ENCODE measurements at places on chromosomes 4 and X.

DNA sequence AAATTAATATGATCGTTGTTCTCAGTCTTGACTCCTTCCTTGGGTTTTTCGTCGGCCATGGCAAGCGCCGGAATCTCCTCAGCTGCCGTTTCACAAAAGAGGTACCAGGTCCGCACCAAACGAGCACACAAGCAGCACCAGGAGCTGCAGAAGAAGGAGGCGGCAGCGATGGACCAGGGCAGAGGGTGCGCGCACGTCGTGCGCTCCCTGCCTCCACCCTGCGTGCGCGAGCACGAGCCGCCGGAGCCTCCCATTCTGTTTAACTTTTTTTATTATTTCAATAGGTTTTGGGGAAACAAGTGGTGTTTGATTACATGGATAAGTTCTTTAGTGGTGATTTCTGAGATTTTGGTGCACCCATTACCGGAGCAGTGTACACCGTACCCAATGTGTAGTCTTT, 158.2 kb downstream of the PLS3 start:
- DNase-seq: no peak

DNA sequence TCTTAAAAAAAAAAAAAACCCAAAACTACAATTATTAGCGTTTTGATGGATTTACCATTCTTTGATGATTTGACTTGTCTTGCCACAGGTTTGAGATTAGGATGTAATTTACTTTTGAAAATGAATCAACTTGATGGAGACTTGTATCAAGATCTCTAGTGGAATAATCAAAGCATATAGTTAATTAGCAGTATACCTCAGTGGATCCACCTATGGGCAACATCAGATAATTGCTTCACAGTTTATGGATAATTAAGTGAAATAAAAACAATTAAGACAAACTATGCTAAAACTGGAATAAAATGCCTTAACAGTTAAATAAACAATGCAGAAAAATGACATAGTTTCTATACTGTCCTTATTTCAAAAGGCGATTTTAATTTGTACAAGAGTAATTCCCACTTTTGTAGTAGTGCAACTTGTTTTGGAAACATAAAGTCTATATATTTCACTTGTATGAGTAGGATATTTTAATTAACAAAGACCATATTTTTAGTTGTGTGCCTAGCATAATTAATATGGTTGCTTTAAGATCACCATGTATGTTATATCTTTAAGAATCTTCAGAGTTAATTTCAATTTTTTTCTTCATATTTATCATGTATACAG, 4.2 kb downstream of the CPEB2 start:
- no peak for DNase-seq

GRCh38 chr4:76011700-76012387, 4.5 kb upstream of the CXCL9 start:
- no peak for DNase-seq

- DNase-seq: no peak
These were observed 232.6 kb upstream of the BOD1L1 start for GRCh38 chr4:13860126-13860525.

DNA sequence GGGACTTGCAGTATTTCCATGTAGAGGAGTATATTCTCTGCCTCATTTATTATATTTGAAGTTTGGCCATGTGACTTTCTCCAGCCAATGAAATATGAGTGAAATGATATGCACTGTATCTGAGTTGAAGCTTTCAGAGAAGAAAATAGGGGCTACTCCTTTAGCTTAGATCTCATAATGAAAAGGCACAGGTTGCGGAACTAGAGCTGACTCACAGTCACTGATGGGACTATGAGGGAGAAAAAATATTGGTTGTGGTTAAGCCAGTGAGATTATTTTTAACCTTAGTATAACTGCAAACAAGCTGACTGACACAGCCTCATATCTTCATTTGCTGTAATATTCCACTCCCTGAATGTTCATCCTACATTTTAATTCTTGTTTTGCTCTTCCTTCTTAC, 1104.3 kb downstream of the RPA4 start:
- DNase-seq: no peak

DNA sequence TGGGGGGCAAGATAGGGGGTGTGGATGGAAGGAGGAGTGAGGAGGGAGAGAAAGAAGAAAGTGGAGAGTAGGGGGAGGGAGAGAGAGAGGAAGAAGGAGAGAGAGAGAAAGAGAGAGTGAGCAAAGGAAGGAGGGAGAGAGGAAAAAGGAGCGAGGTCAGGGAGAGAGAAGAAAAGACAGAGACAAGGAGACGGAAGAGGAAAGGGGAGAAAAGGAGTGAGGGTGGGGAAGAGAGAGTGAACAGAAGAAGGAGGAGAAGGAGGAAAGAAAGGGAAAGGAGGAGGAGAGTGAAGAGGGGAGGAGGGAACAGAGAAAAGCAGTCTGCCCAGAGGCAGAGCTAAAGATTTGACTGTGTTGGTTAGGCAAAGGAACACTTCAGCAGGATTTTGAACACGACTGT, 181.6 kb downstream of the MID1IP1 start:
- no peak for DNase-seq

GRCh38 chrX:153773741-153774575, 6.9 kb upstream of the SRPK3 start:
- no peak for DNase-seq

- DNase-seq: no peak
These were observed 9.4 kb downstream of the ADRA2C start for GRCh38 chr4:3775576-3775975.

GRCh38 chr4:54545663-54546424, 111.9 kb upstream of the KIT start:
- DNase-seq: peak; percentile 20

DNA sequence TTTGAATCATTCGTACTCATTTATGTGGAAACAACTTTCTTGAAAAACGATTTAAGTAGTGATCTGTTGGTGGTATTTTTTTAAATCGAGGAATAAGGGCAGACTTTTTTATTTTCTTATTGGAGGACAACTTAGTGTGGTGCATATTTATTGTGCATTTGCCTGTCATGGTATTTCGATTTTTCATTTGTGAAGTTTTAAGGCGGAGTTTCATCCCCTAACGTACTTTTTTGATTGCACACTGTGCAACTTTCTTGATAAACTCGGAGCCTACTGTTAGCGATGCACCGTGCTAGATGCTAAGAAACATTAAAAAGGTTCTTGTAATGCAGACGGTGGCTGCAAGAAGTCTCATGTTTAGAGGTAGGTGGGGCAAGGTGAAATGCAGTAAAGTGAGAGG, 1.4 kb downstream of the ZFX start:
- no peak for DNase-seq

GRCh38 chr4:10577508-10578426, 106.8 kb downstream of the CLNK start:
- DNase-seq: peak; percentile 17

DNA sequence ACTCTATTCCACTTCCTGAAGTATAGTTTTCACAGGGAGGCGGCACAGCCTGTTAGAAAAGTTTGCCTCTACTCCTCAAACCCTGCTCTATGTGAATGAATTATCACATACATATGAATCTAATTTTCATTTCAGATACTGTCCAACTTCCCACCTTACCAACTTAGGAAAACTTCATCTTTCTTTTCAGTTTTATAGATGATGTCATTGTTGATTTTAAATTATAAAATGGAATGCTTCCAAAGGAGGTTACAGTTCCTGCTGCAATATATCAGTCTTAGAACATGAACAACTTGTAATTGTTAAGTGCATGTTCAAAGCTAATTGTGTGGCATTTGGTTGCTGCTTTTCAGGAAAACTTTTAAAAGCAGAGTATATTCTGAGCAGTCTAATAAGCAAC, 92.4 kb downstream of the NEUROG2 start:
- no peak for DNase-seq

GRCh38 chrX:153469811-153470410, 465 bp downstream of the HAUS7 start:
- peak; percentile 33 for DNase-seq

GRCh38 chr4:81019006-81019405, 11.5 kb upstream of the BMP3 start:
- DNase-seq: no peak

DNA sequence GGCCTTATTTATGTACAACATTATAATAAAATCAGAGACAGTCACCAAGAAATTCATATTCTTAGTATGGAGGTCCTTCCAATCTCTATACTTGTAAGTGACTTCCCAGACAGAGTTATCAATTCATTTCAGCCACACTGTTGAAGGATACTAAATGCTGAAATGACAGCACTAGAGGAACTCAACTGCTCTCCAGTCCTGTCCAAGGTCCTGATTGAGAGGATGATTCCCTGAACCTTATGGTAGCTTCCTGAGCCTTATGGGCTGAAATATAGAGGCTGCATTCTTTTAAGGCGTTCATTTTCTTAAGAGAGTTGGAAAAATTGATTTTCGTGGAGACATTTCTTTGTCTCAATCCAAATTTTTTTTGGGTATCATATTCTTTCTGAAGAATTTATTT, 205.9 kb downstream of the TLL1 start:
- DNase-seq: no peak

GRCh38 chr4:119745351-119745750, 116.7 kb upstream of the PDE5A start:
- DNase-seq: no peak

GRCh38 chr4:83392562-83392961, 57.9 kb upstream of the HPSE start:
- no peak for DNase-seq

- DNase-seq: no peak
These were observed 197.9 kb downstream of the EVC2 start for GRCh38 chr4:5510504-5510903.

GRCh38 chr4:65302145-65302544, 368.1 kb downstream of the EPHA5 start:
- no peak for DNase-seq
